ENCODE measurements at places on chromosomes 13 and 19.

GRCh38 chr19:1113030-1113985 is 9.5 kb downstream of the GPX4 start:
- DNase-seq, result peak; percentile 87

DNA sequence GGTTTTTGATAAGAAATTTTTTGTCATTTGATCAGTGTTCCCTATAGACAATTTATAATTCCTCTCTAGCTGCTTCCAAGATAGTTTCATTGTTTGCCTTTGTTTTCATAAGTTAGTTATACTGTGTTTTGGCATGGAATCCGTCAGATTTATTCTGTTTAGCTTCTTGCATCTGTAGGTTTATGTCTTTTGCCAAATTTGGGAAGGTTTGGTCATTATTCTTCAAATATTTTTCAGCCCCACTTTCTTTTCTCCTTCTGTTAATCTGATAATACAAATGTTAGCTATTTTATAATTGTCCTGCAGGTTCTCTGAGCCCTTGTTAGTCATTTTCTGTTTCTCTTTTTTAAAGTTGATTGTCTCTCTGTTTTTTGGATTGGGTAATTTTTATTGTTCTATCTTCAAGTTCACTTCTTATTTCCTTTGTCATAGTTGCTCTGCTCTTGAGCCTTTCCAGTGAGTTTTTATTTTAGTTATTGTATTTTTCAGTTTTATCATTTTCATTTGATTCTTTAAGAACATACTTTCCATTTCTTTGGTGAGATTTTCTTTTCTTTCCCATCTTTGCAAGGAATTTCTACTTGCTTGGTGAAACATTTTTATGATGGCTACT is 5.9 kb upstream of the FCGBP start:
- no peak for DNase-seq

GRCh38 chr13:50766013-50766412 is 77.5 kb downstream of the DLEU7 start:
- no peak for DNase-seq

GRCh38 chr19:14114854-14115253 is 2.7 kb downstream of the PRKACA start:
- no peak for DNase-seq

GRCh38 chr13:95137096-95137495 is 164.2 kb downstream of the ABCC4 start:
- no peak for DNase-seq

GRCh38 chr19:1389033-1389940 is 5.6 kb downstream of the NDUFS7 start:
- DNase-seq, result no peak
